WERI-Rb-1 (cell line): ENCODE measurements at places on chromosomes 1 and 21.

- no peak for DNase-seq
Measured at GRCh38 chr21:42175110-42175710, 43.7 kb upstream of the ABCG1 start.

DNA sequence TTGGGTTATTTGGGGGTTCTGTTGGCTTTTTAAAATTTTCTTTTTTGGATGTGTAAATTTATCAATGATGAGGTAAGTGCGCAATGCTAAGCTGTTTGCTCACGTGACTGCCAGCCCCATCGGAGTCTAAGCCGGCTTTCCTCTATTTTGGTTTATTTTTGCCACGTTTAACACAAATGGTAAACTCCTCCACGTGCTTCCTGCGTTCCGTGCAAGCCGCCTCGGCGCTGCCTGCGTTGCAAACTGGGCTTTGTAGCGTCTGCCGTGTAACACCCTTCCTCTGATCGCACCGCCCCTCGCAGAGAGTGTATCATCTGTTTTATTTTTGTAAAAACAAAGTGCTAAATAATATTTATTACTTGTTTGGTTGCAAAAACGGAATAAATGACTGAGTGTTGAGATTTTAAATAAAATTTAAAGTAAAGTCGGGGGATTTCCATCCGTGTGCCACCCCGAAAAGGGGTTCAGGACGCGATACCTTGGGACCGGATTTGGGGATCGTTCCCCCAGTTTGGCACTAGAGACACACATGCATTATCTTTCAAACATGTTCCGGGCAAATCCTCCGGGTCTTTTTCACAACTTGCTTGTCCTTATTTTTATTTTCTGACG, 3.1 kb downstream of the OLIG2 start:
- no peak for DNase-seq

DNA sequence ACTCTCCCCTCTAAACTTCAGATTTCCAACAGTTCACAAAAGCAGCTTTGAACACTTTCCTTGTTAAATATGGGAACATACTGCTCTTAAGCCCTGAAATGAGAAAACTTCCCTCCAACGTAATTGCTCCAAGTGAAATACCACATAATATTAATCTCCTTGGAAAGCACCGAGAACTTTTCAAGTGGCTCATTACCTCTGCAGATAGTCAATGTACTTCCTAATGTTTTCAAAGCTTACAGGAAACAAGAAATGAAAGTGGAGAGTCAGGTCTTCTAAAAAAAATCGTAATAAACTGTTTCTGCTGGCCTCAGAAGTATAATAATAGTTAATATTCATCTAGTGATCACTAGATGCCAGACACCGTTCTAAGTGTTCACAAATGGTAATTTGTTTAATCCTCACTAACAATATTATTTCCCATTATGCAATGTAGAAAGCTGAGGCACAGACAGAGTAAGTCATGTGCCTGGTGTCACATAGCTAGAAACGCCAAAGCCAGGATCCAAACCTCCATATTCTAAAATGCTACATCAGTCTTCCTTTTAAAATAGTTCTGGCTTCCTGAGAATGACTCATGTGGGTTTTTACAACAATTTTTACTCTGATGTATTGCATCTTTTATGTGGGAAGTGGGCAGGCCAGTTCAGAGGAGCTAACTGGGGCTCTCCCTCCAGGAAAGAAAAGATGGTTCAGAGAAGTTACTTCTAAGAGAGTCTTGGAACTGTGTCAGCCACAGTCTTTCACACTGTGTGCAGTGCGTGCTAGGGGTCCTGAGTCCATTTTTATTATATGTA, 177.2 kb downstream of the PLPPR4 start:
- DNase-seq = no peak

DNA sequence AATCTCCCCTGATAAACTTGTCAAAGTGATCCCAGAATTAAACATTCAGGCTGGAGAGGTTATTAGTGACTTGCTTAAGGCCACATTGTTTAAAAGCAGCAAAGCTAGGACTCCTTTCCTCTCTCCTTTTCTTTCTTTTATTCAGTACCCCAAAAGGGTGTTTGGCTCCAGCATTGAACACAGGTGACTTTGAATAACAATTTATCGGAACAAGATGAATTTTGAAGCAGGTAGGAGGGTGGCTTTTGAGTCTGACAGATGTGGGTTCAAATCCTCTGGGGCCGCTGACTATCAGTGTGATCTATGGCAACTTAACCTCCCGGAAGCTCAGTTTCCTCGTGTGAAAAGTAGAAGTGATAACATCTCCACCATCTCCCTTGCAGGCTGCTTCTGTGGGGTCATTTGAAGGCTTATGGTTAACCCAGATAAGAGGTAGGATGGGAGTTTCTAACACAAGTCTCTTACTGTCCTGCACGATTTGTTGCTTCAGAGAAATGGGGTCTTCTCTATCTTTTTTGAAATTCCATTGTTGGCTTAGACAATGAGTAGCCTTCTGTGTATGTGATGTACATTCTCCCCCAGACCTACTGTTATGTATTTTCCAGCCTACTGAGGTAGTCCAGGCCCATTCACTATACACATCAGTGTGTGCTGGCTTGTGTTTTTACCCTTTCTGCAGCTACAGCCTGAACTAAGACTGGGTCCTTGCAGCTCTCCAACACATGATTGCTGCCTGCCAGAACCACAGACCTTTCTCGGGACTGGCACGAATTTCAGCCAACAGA, 29.0 kb downstream of the JUN start:
- DNase-seq = no peak

GRCh38 chr1:191870490-191870889, 287.8 kb upstream of the RGS18 start:
- DNase-seq = no peak
